ENCODE measurements at places on chromosomes 3 and 15.

DNA sequence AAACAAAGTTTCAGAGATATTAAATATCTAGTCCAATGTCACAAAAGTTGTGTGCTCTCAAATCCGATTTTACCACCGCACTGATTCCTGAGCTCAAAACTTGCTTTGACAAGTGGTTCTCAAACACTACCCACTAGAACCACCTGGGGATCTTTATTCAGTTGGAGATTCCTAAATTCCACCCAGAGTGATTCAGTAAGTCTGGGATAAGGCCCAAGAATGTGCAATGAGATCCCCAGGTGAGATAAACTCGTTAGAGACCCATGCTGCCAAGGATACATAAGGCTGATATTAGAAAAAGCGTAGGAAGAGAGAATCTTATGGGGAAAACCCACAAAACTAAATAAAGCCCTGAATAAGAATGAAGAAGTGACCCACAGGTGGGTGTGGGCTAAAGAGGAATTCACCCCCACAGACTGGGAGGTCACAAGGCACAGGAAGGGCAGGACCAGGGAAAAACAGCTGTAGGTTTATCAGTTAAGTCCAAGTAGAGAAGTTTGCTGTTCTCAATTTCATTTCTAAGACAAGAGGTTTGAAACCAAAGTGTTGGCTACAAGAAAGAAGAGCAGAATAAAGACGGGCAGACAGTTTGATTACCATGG, 11.5 kb upstream of the RPS17 start:
- no peak for DNase-seq

DNA sequence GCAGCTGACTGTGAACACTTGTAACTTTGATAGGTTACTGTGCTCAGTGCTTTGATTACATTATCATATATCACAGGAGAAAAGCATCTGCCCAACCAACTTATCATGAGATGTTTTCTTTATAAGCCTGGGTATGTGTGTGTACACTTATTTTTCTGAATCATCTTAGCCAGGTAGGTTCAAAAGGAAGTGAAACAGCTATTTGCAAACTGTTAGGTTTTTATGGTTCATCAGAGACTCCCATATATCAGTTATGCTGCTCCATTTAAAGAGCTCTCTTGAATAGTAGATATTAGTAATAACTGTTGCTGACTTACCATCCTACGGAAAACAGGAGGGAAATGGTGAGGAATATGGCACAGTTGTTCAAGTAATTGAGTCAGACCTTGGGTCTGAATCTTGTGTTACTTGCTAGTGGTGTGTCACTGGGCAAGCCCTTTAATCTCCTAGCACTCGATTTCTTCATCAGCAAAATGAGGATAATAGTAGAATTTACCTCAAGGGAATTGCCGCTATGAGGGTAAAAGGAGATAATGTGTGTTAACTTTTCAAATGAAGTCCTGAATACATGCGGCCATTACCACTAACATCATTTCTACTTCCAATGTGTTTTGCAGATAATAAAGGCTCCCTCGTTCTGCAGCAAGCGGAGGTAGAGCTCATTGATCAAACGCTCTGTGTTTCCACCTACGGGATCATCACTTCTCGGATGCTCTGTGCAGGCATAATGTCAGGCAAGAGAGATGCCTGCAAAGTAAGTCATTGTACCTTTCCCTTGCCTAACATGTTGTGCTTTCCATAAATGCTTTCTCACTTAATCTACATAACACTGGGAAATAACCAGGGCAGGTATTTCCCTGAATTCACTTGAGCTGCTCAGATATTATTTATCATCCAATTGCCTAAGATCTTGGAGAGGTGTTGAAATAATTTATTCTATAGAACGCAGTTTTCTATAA, 7.8 kb upstream of the C3orf52 start:
- DNase-seq, result no peak

GRCh38 chr3:42957573-42957972, 21.5 kb upstream of the GASK1A start:
- DNase-seq, result no peak

- DNase-seq, result no peak
Measured at GRCh38 chr3:16739541-16740105, 134.4 kb upstream of the DAZL start.

DNA sequence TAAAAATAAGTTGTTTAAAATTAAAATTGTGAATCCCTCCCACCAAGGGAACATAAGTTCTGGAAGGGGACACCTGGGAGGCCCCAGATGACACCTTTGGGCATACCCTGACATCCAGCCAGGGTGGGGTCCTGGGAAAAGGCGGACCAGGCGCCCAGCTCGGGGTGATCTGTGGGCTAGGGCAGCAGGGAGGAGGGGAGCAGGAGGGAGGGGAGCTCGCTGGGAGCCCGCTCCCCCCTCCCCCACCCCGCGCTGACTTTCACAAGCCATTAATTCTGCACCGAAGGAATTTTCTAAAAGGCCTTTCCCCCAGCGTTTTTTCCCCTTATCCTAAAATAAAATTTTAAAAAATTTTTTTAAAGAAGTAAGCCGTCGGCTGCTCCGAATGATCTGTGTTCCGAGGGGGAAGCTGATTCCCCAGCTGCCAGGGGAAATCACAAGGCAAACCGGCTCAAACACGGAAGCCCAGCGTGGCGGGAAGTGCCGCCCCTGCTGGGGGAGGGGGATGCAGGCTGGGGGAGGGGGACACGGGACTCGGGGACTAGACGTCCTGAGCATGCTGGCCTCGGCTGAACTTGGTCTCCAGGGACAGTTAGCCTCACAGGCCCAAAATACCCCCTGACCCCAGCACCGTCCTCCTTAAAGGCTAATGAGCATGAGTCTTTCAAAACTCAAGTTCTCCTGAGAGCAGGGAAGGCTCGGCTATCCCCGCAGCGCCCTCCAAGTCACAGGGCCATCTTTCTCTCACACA, 13.9 kb downstream of the PLXND1 start:
- no peak for DNase-seq

DNA sequence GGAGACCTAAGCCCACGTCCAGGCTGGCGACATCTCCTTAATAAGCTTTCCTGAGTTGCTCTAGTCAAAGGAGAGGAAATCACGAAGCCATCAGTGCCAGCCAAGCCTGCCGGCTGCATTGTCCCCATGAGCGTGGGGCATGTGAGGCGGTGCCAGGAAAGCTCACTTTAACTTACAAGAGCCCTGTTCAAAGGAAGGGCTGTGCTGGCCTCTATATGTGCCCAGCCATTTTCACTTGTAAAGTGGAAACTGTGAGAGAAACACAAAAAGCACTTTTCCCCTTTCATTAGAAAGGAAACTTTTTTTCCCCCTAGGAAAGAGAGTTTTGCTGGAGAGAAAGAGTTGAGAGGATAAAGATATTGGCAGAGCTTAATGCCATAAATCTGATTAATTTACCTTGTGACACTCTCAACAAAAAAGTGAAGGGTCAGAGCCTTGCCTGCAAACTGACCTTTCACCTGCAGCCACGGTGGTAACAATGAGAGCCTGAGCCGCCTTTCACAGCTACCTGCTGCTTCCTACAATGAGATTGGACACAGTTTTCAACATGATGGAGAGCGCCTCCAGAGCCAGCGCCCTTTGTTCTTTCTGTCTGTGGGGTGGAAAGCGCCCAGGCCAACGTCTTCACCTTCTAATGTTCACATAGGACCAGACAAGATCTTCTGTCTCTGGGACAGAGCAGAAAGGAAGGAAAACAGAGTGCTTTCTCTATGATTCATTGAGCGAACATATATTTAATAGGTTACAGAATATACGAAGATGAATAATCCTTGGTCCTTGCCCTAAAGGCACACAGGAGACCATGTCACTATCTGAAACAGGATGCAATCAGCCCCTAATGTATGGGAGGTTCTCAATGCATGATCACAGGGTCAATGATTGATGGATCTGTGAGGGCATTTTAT, 233.1 kb upstream of the HES1 start:
- no peak for DNase-seq

GRCh38 chr3:12423918-12424630, 60.2 kb upstream of the TSEN2 start:
- no peak for DNase-seq

GRCh38 chr3:115885621-115886020, 262.3 kb downstream of the GAP43 start:
- DNase-seq, result no peak

DNA sequence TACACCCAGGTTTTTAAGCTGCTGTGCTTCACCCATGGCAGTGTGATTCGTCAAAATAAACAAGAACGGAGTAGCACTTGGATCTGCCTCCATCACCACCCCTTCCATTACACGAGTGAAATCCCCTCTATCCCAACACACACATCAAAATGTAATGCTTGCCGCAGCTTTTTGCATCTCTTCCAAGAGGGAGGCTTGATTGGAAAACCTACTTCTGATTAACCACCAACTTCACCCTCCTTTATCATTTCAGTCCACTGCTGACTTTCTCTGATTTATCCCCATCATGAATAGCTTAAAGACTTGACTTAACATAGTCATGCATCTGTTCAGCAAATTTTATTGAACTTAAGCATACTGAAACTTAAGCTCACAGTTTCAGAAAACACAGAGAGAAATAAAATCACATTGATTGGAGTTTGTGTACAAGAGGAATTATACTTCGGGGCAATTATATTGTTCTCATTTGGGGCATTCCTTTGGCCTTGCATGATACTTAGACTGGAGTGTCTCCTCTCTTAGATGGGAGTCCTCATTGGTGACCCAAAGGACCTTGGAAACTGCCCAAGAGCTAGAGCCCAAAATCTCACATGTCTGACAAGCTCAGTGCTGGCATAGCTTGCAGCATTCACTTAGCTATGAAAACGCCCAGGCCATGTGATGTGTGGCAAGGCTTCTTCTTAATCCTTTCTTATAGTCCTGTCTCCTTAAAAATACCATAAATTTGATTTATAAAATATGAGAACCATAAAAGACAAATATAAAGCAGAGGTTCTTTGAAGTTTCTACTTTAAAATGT, 124.3 kb upstream of the UMPS start:
- no peak for DNase-seq
